ENCODE measurements at places on chromosomes 11 and 22.

- no peak for DNase-seq
Observed at GRCh38 chr11:44825058-44825785, 98.5 kb downstream of the TSPAN18 start.

GRCh38 chr11:31340903-31341572, 28.5 kb downstream of the DCDC1 start:
- no peak for DNase-seq

- no peak for DNase-seq
Observed at GRCh38 chr11:133065847-133066485, 466.3 kb downstream of the OPCML start.

- no peak for DNase-seq
Observed at GRCh38 chr11:63920126-63920938, 3.4 kb upstream of the RCOR2 start.

DNA sequence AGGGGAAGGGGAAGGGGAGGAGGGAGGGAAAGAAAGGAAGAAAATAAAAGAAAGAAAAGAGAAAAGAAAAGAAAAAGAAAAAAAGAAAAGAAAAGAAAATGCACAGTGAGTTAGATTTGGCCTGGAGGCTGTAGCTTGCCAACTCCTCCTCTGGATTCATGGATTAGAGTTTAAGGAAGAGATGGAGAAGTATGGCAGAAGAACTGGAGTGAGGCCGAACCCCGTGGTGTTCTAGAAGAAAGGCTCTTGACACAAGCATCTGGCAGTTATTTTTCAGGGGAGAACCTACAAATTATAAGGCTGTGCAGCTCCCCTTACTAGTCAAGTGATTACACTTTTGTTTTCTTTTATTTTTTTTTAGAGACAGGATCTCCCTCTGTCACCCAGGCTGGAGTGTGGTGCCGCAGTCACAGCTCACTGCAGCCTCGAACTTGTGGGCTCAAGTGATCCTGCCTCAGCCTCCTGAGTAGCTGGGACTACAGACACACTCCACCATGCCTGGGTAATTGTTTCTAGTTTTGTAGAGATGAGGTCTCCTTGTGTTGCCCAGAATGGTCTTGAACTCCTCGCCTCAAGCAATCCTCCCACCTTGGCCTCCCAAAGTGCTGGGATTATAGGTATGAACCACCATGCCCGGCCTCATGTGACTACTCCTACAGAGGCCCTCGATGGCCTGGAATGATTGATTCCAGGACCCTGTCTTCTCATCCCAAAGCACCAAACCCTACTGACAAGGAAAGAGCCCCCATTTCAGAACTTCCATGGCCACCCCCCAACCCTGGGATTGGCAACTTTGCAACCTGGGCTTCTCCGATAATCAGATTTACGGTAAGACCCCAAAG, 19.5 kb downstream of the ZNF74 start:
- DNase-seq = no peak

DNA sequence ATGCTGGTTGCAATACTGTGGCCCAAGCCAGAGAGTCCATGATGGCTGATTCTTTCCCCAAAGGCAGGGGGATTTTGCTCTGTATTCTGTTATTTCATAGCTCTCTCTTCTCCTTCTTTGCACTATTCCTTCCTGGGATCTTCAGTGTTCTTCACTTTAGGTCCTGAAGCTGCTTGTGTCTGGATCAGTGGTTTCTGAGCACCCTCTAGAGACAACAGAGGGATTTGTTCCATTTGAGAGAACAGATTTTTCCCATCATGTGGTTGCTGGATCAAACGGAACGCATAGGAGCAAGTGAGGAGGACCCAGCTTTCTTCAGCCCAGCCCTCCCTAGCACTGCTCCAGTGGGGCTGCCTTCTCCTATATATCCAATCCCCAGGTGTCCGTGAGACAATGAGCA, 68.7 kb upstream of the SYN3 start:
- DNase-seq = no peak

DNA sequence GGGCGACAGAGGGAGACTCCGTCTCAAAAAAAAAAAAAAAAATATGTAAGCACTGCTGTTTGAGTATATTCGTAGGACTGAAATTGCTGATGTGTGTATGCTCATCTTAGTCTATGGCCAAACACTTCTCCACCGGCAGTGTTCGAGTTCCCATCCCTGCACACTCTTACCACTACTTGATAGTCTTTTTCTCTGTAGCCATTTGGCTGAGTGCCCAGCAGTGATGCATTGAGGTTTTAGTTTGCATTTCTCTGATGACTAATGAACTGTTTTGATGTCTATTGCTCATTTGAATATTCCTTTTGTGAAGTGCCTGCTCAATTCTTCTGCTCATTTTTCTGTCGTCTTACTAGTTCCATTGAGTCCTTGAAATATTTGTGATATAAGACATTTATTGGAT, 1.9 kb downstream of the TIRAP start:
- peak; percentile 62 for DNase-seq

- no peak for DNase-seq
Observed at GRCh38 chr11:84022201-84022600, 736.0 kb upstream of the CCDC90B start.

GRCh38 chr11:2272946-2273280, 2.5 kb upstream of the ASCL2 start:
- DNase-seq = no peak

DNA sequence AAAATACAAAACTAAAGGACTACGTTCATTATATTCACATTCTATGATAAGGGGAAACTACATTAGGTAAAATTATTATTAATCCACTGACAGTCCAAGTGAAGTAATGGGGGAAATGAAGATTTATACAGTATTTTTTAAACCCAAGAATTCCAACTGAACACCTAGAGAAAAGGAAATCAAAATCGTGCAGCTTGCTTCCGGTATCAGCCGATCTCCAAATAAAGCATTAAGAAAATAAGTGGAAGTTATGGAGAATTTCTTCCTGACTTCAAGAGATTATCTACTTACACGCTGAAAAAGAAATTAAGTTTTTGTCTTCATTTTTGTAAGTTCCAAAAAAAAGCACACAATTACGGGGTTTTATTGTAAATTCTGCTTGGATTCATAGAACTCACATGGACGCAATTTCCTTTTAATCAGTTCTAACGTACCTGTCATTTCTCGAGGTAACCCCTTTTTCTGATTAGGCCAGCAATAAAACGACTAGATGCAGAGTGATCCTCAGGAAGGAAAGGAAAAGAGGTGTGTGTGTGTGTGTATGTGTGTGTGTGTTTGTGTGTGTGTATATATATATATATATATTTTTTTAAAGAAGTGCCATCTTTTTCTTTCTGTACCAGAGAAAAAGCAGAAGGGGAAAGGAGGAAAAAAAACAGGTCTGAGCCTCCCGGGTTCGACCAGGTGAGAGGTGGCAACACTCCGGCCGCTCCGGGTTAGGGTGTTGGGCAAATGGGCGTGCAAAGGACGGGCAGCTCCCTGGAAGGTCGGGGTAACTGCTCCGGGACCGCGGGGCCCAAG, 1.1 kb downstream of the ZBTB44 start:
- no peak for DNase-seq

DNA sequence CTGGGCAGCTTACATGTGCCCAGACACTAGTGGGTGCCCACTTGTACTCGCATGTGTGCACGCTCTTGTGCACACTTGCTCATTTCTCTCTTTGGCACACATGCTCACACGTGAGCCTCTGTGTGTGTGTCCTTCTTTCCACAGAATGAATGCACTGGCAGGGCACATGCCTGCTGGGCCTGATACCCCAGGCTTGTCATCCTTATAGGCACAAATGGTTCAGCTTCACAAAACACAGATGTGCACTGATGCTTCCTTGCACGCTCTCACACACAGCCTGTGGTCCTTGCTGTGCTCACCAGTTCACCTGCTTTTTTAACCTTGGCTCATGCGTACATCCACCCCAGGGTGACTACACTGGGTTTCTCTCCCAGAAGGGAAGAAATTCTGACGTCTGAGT, 174.8 kb downstream of the BUD13 start:
- DNase-seq = peak; percentile 44

DNA sequence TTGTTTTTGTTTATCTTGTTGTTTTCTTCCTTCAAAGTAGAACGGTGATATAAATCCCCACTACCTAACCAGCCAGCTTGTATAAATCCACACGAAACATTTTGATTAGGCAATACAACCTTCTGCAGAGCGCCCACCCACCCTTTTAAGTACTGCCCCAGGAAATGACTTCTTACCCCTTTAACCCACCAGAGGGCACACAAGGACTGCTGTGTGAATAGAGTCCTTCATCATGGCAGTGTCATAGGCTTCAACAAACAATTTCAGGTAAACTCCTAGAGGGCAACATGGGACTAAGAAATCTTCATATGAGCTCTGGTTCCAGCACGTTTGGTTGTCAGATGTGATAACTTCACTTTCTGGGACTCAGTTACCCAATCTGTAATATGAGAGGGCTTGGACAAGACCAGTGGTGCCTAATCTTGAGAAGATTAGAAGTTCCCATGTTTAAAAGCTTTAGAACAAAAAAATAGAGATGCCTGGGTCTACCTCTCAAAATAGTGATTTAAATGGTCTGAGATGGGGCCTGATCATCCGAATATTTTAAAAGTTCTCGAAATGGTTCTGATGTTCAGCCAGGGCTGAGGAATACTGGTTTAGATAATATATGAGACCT, 56.1 kb downstream of the PIWIL4 start:
- peak; percentile 37 for DNase-seq

GRCh38 chr11:44760917-44761550, 34.3 kb downstream of the TSPAN18 start:
- DNase-seq = no peak

- no peak for DNase-seq
Observed at GRCh38 chr22:21447694-21448402, 19.3 kb upstream of the TMEM191C start.

DNA sequence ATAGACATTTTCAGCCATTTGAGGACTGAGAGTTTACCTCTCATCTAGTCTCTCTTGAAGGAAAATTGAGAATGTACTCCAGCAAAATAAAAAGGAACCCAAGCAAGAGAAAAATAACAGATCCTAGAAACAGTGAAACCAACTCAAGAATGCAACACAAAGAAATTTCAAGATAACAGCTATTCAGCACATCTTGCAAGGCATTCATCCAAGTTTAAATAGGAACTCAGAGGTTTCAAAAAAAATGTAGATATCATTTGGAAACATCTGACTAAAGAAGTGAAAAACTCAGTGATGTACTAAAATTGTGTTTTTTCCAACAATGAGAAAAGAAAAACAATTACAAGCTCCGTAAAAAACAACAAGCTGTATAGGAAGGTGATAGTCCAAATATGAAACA, 76.4 kb downstream of the TMEM135 start:
- DNase-seq = no peak

DNA sequence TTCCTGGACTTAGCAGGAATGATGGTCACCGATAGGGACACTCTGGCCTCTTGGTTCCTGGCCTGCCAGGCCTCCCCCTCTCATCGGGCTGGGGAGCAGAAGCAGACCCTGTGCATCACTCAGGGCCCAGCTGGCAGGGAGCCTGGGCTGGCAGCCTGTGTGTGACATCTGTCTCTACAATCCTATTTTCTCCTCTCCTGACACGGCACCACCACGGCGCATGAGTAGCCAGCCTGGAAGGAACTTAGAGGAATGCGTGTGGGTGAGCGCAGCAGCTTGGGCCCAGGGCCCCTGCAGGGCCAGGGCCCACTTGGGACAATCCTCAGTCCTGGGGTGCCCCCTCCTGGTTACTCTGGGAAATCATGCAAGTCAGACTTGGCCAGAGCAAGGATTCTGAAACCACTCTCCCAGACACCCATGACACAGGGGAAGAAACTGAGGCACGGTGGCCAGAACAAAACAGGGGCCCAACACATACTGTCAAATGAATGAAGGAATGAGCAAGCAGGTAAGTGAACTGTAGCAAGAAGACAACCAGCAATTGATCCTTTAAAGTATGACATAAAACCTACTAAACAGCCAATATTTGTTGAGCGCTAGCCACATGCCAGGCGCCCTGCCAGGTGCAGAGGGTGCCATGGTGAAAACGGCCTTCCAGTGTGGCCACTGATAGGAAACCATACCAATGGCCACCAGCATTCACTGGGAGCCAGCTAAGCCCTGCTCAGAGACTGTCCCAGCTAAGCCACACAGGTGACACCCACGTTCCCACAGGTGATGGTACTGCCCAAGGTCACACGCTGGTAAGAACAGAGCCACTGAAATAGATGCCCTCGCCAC, 13.3 kb downstream of the RSPH14 start:
- peak; percentile 67 for DNase-seq

GRCh38 chr22:42261296-42261695, 9.2 kb downstream of the TCF20 start:
- DNase-seq = no peak

GRCh38 chr11:62497132-62497801, 49.3 kb downstream of the AHNAK start:
- DNase-seq = no peak

DNA sequence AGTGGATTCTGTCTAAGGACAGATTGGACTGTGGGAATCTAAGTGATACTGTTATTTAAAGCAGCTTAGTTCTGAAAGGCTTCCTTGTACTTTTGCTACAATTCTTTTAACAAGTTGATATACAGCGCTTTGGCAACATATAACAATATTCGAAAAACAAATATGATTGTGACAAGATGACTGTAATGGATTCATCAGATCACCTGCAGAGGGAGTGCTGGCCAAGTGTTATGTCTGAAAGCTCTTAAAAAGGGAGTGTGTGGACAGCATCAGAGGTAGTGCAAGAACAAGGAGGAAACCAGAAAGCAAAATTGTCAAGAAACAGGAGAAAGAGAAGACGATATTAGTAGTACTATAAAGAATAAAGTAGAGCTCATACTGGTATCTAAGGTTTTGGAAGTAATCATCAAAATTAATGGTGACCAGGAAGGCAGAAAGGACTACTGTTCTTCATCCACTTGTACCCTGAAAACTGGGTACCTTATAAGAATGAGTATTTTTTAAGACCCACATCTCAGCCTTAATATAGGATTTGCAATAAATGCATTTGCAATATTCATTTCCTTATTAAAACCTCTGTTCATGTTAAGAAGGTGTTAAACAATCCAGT, 1112.0 kb upstream of the CCDC90B start:
- DNase-seq = no peak

DNA sequence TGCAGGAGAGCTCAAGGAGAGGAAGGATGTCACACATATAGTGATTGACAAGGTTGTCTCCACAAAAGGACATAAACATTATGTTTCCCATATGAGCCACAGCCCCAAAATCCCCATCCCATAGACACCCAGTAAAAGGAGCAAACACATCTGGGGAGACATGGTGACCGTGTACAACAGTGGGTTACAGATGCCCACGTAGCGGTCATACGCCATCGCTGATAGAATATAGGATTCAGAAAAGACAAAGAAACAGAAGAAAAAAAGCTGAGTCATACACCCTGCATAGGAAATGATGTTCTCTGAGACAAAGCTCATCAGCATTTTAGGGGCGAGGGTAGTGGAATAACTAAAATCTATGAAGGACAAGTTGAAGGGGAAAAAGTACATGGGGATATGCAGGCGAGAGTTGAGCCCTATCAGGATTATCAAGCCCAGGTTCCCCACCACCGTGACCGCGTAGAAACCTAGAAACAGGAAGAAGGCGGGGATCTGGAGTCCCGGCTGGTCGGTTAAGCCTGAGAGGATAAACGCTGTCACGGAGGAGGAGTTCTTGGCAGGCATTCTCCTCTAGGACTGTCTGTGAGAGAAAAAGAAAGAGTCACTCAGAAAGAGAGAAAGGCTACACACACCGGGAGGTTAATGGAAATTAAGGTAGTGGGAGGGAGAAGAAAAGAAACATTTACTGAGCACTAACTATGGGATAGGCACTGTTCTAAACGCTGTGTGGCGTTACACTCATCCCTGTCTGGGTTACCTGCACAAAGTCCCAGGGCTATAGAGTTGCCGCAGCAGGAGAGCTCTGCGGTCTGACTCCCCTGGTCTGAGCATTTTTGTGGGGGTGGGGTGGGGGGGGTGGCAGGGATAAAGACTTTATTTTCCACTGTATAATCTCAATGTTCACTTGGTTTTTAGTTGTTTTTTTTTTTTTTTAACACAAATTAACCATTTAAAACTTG, 36.1 kb upstream of the OR8B8 start:
- DNase-seq = no peak

GRCh38 chr11:121376130-121376529, 76.0 kb upstream of the SORL1 start:
- DNase-seq = no peak
